Articular chondrocyte of knee joint (primary cell): ENCODE measurements at places on chromosomes 3 and 15. TPM values are rescaled to one million over a fixed set of nuclear protein-coding genes. Genes with fewer than 3 reads are reported as not detected.

Gene HTR3E
- total RNA-seq = not detected in 2 replicates

Gene ZNF385D
- 26.8 and 33.3 TPM in 2 replicates for total RNA-seq

Gene SEMA6D
- total RNA-seq = 10.5 and 11.1 TPM in 2 replicates

Gene POLQ
- total RNA-seq = 2.5 and 4.5 TPM in 2 replicates

Gene ISL2
- 0.22 TPM in 1 of 2 replicates, not detected in the other for total RNA-seq

Gene XRN1
- 79.1 and 81.1 TPM in 2 replicates for total RNA-seq

Gene ZPLD1
- total RNA-seq = 0.22 and 0.26 TPM in 2 replicates

Gene COX17
- 7.4 and 9.0 TPM in 2 replicates for total RNA-seq

Gene CYP1A1
- total RNA-seq = 0.32 TPM in 1 of 2 replicates, not detected in the other

Gene ATP13A5
- total RNA-seq = not detected in 2 replicates

Gene IFT80
- 93.7 and 116 TPM in 2 replicates for total RNA-seq
